PC-3 (cell line): ENCODE measurements at places on chromosomes 7 and 10. TPM values are rescaled to one million over a fixed set of nuclear protein-coding genes. Genes with fewer than 3 reads are reported as not detected.

RBAK gene
- 7.0 and 7.3 TPM in 2 replicates for total RNA-seq

STRA8 gene
- total RNA-seq = not detected in 2 replicates

BMPER gene
- 0.06 and 0.11 TPM in 2 replicates for total RNA-seq

FZD1 gene
- 2.7 and 3.1 TPM in 2 replicates for total RNA-seq

HOXA3 gene
- 4.5 and 13.8 TPM in 2 replicates for total RNA-seq

SPAG6 gene
- total RNA-seq = 0.04 and 0.12 TPM in 2 replicates

DNA sequence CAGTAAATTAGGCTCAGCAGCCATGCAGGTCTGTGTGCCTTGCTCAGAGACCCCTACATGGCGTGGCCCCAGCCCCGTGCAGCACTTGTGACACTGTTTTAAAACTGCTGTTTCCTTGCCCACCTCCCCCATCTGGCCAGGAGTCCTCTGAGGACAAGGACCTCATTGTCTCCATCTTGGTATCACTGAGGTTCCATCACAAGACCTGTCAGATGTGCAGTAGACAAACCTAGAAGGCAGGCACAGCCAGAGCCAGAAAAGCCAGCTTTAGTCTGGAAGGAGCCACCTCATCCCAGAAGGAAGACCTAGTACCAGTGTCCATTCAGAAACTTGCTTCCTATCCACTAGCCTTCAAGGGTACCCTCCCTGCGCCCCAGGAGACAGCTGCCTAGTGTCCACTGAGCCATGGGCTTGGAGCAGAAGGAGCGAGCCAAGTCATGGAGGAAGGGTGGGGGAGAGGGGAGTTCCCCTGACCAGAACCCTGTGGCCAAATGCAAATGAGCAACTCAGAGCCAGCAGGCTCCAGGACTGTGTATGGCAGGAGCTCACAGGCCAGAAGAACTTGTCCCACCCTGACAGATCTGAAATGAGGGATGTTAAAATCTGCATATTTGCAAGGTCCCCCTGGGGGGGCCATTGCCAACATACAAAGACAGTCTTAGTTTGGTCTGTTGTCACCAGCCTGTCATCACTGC, 176.1 kb downstream of the SH3PXD2A start:
- H3K36me3 ChIP-seq = no peaks in the 10 kb centered on the region
- H3K4me1 ChIP-seq = no peaks in the 10 kb centered on the region
- no peaks in the 10 kb centered on the region for H3K27me3 ChIP-seq
- H3K4me3 ChIP-seq = no peak overlapping the region

GRCh38 chr10:62022830-62023229, 121.3 kb downstream of the ARID5B start:
- H3K27me3 ChIP-seq = no peaks in the 10 kb centered on the region
- no peak overlapping the region for H3K27ac ChIP-seq
- no peak overlapping the region for H3K4me3 ChIP-seq
- peaks cover 53% of the 10 kb centered on the region for H3K4me1 ChIP-seq

- no peak overlapping the region for H3K27ac ChIP-seq
- H3K4me1 ChIP-seq = no peaks in the 10 kb centered on the region
- no peak for DNase-seq
- H3K27me3 ChIP-seq = no peaks in the 10 kb centered on the region
- H3K4me3 ChIP-seq = no peak overlapping the region
Observed at GRCh38 chr10:103637011-103637410, 143.5 kb downstream of the NEURL1 start.

- DNase-seq = no peak
- no peaks in the 10 kb centered on the region for H3K36me3 ChIP-seq
Observed at GRCh38 chr7:15457990-15458955, 103.5 kb downstream of the AGMO start.

DNA sequence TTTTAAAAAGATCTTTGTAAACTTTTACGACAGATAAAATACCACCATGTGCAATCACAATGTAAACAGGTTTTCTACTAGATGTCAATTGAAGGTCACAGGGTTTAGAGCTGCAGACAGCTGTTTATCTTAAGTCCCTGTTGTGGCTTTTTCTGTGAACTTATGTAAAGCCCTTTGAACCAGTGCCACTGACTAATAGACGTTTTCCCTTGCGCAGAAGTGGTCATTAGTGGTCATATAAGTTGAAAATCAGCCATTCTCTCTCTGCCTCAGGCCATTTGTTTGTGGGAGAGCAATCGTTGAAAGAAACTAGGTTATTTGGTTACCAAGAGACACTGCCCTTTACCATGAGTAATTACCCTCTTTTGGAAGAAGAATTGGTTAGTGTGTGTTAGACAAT, 23.9 kb downstream of the CACNB2 start:
- H3K36me3 ChIP-seq = no peaks in the 10 kb centered on the region
- H3K27me3 ChIP-seq = no peaks in the 10 kb centered on the region
- H3K4me1 ChIP-seq = peaks cover 10% of the 10 kb centered on the region

GRCh38 chr10:87660484-87661133, 931 bp downstream of the PAPSS2 start:
- DNase-seq = no peak
- H3K36me3 ChIP-seq = no peaks in the 10 kb centered on the region; the same call in 1 of the 2 replicates
- no peaks in the 10 kb centered on the region for H3K27me3 ChIP-seq
- no peak overlapping the region for H3K27ac ChIP-seq

GRCh38 chr10:74163319-74164068, 12.5 kb downstream of the ADK start:
- DNase-seq = no peak
- H3K27ac ChIP-seq = no peak overlapping the region
- H3K36me3 ChIP-seq = no peaks in the 10 kb centered on the region

DNA sequence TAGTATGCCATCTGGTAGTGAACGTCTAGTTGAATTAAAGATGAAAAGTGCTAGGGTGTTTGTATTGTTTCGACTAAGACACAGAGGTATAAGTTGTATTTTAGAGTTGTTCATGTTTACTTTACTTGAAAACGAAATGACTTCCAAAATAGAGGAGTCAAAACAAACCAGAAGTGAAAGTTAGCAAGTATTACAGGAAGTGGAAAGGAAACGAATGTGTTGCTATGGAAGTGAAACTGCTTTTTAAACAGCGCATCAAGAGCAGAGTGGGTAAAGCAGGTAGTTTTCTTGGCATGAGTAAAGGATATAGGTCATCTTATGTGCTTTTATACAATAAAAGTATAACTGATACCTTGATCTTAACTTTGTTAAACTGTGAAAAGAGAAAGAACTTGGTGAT, 20.0 kb upstream of the GALNTL5 start:
- DNase-seq = no peak
- no peak overlapping the region for H3K27ac ChIP-seq
- peaks cover 19% of the 10 kb centered on the region for H3K4me1 ChIP-seq
- no peaks in the 10 kb centered on the region for H3K27me3 ChIP-seq

- no peak overlapping the region for H3K4me3 ChIP-seq
- H3K36me3 ChIP-seq = no peaks in the 10 kb centered on the region
- no peak for DNase-seq
- H3K27me3 ChIP-seq = no peaks in the 10 kb centered on the region
- H3K27ac ChIP-seq = no peak overlapping the region
- peaks cover 4% of the 10 kb centered on the region; the same call in 1 of the 2 replicates for H3K4me1 ChIP-seq
Observed at GRCh38 chr10:12978891-12979290, 22.6 kb downstream of the CCDC3 start.
